ENCODE measurements at places on chromosomes 2 and 18.

- no peak for DNase-seq
Observed at GRCh38 chr18:48801728-48802542, 148.8 kb downstream of the SMAD7 start.

DNA sequence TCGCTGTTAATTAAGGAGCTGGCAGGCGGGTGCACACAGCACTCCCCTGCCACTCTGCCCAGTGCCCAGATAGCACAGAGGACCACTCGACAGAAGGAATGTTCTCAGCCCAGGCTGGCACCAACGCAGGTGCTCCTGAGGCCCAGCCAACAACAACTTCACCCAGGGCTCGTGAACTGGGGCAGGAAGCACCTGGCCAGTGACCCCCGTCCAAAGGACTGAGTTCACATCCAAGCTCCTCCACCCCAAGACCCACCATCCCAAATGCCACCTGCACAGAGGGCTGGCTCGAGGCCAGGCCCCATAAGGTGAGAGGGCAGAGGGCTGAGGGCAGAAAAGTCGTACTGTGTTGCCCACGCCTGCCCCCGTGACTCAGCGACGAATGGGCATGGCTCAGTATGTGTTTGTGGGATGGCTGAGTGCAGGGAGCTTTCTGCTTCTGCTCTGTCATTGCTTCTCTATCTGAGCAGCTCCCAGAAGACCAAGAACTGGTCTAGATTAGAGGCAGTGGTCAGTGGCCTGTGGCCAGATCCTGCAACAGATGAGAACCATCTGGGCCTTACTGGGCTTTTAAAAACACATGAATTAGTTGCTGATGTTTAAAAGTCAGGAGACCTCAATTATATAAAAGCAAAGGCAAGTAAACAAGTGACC lies 68.4 kb downstream of the POLR1A start:
- DNase-seq = peak; percentile 28

- DNase-seq = no peak
Observed at GRCh38 chr2:42106257-42106816, 58.5 kb downstream of the PKDCC start.

GRCh38 chr18:54388203-54389142 lies 30.8 kb downstream of the C18orf54 start:
- no peak for DNase-seq

DNA sequence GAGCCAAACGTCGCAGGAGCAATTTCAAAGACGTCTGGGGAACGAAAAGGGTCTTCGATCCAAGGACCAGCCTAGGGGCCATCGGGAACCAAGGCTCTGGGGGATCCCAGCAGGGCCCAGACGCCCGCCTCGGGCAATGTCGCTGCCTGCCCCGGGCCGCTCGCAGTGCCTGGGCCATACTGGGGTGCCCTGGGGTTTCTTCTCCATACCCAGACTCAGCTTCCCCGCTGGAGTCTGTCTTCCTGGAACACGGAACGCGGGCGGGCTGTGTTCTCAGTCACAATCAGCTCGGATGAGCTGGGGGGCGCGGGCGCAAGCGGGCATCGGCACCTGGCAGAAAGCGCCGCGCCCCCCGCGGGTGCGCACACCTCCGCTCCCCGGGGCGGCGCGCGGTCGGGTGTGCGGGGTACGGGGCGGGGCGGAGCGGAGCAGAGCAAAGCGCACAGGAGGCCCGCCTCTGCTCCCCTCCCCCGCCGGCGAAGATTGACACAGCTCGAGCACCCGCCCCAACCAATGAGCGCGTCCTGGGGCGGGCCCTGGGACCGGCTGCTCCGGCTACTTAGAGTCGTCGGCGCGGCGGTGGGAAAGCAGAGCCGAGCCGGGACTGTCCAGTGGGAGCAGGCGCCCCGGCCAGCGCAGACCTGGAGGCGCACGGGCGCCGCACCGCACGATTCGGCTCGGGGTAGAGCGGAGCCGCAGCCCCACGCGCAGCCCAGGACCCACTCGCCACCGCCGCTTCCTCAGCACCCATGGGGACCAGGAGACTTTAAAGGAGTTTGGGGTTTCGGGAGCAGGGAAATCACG lies at the start of gene LRATD1:
TSS of gene LRATD1 (plus strand) at position 585 of the 804 bp plus-strand sequence. CDS start 1,263 bp downstream, outside the sequence.
- DNase-seq = no peak

DNA sequence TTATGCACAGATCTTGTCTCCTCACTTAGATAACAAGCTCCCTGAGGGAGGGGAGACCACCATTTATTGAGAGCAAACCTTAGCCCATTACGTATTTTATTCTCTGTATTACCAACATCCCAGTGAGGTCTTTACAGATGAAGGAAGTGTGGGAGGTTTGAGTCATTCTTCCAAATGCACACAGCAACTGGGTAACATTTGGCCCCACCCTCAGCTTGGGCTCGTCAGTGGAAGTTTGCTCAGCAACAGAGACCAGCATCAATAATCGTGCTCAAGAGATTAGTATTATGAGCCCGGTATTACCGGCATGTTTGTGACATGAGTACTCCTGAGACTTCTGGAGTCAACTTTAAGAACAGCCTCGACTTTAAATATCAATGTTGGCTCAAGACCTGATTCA lies 168.6 kb downstream of the ETAA1 start:
- no peak for DNase-seq

DNA sequence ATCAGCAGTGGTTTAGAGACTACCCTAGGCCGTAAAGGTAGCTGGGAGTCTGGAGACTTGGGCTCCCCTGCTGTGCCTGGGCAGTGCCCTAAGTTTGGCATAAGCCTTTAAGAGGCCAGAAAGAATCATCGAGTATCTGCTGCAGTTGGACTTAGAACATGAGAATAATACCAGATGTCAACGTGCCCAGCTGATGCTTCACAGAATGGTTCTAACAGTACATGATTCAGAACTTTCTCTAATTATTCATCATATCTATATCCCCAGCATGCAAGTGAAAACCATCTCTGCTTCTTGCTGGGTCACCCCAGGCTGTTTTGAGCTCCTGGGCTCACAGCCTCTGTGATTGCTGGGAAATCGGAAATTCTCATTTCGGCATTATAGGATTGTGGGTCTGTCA lies 118.1 kb downstream of the NCK2 start:
- DNase-seq = no peak

- no peak for DNase-seq
Observed at GRCh38 chr2:8849327-8849726, 11.9 kb upstream of the KIDINS220 start.

DNA sequence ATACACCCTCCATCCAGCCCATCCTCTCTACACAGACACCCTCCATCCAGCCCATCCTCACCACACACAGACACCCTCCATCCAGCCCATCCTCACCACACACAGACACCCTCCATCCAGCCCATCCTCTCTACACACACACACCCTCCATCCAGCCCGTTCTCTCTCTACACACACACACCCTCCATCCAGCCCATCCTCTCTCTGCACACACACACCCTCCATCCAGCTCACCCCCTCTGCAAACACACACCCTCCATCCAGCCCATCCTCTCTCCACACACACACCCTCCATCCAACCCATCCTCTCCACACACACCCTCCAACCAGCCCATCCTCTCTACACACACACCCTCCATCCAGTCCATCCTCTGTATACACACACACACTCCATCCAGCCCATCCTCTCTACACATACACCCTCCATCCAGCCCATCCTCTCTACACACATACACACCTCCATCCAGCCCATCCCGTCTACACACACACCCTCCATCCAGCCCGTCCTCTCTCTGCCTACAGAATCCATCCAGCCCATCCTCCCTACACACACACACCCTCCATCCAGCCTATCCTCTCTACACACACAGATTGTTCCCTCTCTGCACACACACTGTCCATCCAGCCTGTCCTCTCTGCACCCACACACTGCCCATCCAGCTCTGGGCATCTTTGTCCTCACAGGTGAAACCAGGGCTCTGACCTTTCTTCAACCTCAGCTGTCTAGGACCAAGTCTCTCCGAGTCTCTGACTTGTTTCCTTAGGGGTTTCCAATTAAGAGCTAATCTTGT lies 81.2 kb downstream of the EIPR1 start:
- no peak for DNase-seq

DNA sequence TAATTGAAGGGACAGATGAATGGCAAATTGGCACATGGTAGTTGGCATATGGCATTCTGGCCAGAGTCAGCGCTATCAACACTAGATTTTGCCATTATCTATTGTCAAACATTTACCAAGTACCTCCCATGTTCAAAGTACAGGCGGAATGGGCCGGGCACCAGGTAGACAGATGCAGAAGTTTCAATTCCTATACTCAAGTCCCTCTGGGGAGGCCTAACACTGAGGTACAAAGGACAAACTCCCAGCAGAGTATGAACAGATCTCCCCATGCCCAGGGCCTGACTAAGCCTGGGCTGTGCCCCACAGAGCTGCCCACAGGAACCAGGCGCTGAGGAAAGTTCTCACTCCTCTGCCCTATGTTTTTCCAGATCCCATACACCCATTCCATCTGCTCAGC lies 257.5 kb upstream of the KLHL29 start:
- no peak for DNase-seq

DNA sequence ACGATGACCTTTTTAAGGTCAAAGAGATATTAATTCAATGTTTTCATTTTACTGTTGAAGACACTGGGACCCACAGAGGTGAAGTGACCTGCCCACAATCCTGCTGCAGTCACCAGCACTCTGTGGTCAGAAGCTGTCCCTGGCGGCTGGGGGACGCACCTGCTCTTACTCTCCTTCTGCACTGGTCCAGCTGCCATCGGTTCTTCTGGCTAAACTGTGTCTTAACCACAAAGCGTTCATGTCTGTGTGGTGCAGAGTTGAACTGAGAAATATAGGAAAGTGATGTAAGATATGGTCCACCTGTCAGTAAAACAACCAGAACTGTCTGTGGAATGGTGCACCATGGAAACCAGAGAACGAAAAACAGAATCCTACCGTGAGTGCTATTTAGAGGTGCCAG lies 44.9 kb upstream of the SMIM21 start:
- DNase-seq = no peak

GRCh38 chr18:36993068-36993467 lies 164.1 kb downstream of the KIAA1328 start:
- DNase-seq = no peak

DNA sequence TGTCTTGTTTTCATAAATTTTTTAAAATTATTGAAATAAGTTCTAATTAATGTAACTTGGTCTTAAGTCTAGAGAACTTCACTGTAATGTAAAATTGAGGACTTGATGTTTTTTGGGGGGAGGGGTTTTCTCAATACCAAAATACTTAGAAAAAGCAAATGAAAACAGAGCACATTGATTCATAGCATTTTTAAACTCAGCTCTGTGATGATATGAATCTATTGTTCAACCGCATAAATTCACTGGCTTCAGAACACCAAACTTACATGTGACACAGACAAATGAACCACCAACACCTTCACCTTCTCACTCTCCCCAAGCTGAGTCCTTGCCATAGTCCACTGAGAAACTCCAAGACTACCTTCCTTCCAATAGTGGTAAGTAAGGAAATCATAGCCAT lies 108.2 kb downstream of the ZNF521 start:
- no peak for DNase-seq

DNA sequence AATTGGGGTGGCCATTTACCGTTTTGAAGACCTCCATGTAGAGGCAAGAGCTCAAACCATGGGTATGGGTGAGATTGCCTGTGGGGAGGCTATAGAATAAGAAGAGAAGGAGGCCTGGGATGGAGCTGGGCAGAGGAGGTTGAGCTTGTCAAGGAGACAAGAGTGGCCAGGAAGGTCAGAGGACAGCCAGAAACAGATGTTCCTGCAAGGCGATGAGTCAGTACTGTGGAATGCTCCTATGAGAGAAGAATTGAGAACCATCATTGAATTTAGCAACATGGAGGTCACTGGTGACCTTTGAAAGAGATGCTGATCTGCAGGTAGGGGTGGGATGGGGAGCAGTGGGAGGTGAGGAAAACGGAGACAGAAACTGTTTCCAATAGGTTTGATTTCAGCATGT lies 3.5 kb downstream of the ACSL3 start:
- no peak for DNase-seq

GRCh38 chr18:44979748-44980147 lies 299.1 kb downstream of the SETBP1 start:
- no peak for DNase-seq

DNA sequence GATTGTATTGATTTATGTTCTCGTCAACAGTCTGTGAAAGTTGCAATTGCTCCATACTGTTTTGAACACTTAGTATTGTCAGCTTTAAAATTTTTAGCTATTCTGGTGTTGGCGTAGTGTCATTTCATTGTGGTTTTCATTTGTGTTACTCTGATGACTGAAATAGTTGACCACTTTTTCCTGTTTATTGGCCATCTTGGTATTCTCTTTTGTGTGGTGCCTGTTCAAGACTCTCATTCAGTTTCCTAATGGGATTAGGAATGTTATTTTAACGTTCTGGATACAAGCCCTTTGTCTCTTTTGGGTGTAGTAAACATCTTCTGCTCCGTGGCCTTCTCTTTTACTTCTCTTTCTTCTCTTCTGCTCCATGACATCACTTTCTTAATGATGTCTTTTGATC lies 82.7 kb upstream of the SMAD2 start:
- no peak for DNase-seq

DNA sequence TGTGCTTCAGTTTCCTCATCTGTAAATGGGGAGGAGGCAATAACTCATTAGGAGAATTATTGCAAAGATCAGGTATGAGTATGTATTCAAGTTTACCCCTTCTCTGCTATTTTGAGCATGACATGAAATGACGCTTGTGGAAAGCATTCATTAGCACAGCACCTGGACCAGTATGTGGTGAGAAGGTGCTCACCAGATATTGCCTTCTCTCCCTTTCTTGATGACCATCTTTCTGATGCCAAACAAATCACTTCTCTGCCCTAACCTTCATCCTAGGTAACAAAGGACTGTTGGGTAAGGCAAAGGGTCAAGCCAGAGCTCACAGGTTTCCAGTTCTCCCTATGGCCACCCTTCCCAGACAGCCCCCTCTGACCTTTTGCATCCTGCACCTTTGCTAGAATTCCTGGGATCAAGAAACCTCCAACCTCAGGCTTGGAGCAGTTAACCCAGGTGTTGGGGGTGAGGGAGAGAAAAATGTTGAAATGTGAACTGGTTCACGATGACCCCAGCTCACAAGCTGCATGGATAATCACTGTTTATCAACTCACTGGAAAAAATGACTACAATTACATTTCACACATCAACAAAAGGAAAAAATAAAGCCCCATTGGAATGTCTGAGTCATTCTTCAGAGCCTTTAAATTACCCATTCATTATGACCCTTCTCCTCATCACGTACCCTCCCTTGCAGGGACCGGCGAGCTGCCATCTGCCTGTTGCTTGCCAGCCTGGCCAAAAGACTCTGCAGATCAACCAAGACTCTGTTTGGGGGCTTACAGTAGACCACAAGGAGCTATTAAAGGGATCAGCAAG lies 41.6 kb downstream of the LBH start:
- DNase-seq = no peak

DNA sequence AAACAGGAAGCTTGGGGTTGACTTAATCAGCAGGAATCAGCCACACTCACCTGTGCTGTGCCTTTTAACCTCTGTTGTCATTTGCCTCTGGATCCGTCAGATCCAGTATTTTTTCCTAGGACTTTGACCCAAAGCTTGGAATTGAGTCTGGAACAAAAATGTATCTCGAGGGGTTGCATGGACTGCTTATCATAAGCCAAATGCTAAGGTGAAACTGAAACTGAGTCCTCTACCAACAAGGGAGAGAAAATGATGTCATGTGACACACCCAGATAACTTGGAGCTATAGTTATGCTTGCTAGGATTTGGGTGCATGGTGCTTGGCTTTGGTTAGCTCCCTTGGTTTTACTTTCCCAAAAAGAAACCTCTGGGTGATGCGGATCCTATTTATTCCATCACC lies 2158.6 kb upstream of the PIK3C3 start:
- DNase-seq = no peak
